NCI-H69 (cell line): ENCODE measurements at places on chromosomes 1 and 21.

DNA sequence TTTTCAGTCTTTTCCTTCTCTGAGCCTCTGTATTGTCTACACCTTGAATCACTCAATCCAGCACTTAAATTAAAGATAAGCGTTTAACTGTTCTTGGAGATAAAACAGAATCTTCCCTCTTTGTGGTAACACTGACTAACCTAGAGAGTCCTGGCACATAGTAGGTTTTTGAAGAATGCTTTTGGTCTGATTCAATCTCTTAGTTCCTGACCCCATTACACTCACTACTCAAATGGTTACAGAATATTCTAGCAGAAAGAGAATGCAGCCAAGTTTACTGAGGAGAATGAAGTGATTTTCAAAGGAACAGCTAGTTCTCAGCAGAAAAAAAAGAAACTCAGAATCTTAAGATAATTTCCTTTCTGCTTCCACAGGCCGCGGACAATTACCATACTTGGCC is 309.2 kb upstream of the PRMT6 start:
- no peak for DNase-seq

DNA sequence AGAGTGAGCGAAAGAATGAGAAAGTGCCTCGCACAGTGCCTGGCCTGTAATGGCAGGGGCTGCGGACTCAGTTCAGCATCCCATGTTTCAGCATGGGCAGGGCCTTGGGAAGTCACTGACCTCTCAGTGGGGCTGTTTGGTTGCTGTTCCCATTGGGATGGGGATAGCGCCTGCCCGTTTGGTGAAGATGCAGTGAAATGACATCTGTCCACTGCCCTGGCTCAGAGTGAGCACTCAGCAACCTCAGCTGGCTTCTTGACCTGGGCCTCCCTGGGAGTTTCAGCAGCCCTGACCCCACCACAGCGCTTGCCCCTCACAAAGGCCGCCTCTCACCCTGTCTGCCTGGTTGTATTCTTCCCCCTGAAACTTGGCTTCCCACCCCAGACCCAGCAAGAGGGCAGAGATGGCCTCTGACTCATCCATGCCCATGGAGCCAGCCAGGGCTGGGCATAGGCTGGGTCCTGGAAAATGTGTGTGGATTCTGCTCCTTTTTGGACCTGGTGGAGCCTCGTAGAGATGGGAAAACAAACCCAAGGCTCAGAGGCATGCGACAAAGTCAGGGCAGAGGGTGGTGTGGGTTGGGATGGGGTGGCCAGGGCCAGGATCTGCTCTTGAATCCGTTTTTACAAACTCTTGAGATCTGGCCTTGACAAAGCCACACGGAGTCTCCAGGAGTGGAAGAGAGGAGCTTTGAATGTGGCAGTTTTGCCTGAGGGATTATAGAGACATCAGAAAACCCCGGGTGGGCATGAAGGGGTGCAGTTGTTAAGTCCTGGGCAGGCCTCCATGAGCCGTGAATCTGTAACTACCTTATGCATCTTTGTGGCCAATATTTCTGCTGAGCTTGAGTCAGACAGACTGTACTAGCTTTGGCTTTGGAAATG is 1.2 kb downstream of the XKR8 start:
- no peak for DNase-seq

DNA sequence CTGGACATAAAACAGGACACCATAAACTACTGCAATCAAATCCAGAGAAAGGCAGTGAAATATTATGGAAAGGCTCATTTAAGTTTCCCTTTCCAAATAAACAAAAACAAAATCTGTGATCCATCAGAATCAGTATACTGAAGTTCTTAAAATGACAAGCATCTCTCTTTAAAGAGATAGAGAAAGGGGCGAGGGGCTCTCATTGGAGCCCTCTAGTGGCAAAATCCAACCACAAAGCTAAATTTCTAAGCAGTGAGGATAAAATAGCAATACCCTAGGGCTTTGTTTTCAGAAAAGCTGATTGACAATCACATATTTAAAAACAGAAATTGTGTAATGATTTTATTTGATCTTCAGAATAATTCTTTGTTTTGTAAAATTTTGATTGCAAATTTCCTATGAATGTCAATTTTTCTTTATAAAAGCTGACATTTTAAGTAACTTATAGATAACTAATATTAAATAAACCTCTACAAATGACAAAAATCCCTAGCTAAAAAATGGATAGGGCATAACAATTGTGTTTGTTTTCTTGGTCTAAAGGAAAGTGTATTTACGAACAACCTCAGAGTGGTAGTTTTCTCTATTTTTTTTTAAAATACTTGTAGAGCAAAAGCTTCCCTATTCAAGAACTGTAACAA is 138.2 kb downstream of the COL24A1 start:
- peak; percentile 50 for DNase-seq

DNA sequence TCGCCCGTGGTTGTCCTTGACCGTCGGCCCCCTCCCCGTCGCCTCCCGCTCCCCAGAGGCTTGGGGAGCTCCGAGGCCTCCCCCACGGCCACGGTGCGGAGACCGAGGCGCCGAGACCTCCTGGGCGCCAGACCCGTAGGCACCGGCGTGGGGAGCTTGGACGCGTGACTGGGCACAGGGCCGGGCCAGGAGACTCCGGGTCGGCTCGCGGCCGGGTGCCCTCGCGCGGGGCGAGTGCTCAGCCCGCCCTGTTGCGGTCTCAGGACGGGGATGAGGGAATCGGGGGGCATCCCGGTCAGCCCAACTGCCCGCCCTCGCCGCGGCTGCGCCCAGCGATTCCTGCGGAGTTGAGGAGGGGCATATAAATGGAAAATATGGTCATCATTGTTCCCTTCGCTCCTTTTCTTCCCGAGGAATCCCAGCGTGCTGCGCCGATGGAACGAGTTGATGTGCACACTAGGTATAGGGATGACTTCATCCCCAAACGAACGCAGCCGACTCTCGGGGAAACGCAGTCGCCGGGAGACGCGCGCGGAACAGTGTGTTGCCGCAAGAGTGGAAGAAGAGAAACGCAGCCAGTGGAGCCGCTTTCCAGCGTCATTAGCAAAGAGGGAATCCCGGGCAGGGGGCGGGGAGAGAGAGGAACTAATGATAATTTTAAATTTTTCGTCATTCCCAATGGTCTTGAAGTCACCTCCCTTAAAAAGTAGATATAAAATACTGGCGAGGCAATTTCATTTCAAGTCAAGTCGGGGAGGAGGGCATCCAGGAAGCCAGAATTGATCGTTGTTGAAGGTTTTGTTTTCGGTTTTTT is 747 bp upstream of the ENAH start:
- peak; percentile 90 for DNase-seq

DNA sequence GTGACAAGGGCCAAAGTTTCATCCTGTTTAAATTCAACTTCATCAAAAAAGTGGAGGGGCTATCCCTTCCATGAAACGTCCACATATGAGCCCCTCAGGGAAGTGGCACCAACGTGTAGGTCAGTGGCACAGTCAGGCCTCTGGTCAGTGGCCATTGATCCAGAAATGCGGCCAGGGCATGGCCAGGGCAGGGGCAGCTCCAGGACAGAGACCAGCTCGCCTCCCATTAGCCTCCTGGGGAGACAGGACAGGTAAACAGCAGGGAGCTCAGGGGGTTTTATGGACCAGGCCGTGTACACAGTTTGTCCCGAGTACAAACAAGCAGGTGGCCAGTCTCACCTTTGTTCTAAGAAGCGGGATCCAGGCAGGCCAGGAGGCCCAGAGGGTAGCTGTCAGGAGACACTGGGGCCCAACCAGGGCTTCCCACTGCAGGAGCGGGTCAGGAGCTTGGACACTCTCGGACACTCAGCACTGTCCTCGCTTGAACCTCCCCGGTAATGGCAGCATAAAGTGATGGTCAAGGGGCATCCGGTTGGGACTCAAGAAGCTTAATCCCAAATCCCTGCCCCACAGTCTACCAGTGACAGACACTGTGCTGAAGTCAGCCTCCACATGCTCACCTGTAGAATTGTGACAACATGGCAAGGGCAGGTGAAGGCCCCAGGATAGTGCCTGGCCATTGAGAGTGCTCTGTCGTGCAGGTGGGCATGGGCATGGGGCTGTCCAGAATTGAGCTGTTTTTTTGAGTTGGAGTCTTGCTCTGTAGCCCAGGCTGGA is 144.1 kb upstream of the ERRFI1 start:
- peak; percentile 73 for DNase-seq

DNA sequence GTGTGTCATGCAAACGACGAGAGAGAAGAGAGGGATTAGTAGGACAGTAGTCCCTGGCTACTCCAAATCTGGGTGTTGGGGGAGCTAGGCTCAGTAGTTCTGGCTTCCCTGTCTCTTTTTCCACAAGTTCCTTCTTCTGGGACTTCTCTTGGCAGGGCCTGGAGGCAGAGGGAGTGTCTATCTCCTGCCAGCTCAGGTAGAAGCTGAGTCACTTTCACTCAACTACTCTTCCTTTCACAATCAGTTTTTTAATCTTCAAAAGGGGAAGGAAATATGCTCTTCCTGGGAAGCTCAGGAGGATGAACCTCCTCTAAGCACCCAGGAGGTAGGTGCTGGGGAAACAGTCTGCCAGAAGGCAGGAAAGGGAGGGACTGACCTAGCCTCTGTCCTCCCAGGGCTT is 35.2 kb upstream of the MAGOH start:
- DNase-seq: no peak

GRCh38 chr1:175376194-175376593 is 183.6 kb upstream of the KIAA0040 start:
- peak; percentile 51 for DNase-seq

GRCh38 chr1:245182028-245182427 is 27.2 kb downstream of the KIF26B start:
- DNase-seq: no peak

GRCh38 chr1:192485692-192486436 is 89.7 kb upstream of the RGS1 start:
- peak; percentile 5 for DNase-seq

DNA sequence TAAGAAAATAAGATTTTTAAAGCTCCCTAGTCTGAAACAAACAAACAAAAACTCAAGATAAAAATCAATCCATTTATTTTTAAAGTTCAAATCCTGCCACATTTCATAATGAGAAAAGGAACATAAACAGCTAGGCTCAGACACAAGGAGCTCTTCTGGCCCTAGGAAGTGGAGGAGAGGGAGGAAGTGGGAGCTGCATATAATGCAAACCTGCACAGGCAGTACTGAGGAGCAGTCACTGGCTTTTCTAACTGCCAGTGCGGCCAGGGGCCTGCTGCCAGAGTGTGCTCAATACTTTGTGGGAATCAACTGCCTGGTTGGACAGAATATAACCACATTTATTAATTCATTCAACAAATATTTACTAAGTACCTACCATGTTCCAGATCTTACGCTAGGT is 139.8 kb upstream of the SPATA6 start:
- peak; percentile 26 for DNase-seq

- no peak for DNase-seq
Observed at GRCh38 chr21:31503939-31504338, 155.6 kb upstream of the SOD1 start.

GRCh38 chr1:1630965-1631781 is 800 bp upstream of the MMP23B start:
- DNase-seq: peak; percentile 37

- no peak for DNase-seq
Observed at GRCh38 chr1:96508233-96508632, 213.4 kb upstream of the PTBP2 start.

DNA sequence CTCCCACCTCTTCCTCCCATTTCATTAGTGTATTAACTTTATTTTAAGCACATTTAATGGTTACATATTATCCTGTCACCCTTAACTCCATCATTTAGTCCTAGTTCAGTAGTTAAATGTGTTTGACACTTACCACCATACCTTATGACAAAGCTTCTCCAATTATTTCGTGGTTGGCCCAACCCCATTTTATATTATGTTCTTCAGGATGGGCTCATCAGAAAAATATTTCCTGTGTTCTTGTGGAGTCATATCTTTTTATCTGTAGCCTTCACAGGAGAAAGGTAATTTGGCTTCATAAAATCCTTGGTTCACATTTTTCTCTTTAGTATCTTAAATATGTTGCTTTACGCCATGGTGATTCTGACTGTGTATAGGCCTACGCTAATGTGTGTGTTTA is 142.3 kb upstream of the COL6A1 start:
- DNase-seq: no peak

- DNase-seq: no peak
Observed at GRCh38 chr1:7047866-7048265, 262.6 kb downstream of the CAMTA1 start.

- no peak for DNase-seq
Observed at GRCh38 chr1:77557053-77557452, 125.4 kb downstream of the ZZZ3 start.

DNA sequence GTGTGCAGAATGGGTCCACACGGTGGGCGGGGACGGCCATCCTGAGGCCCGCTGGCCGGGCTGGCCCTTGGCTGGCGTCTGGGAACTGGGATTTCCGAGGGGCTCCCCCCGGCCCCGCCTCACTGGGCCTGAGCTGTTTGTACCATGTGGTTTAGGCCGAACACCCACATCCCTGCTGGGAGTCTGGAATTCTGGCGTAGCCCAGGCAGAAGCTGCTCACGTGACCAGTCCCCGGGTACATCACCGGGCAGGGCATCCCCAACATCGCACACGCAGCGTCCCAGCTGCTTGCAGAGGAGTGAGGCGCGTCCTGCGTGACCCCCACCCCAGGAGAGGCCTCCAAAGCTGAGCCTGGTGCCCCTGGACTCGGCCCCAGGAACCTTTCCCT is 2.1 kb downstream of the KRTAP10-7 start:
- no peak for DNase-seq

GRCh38 chr1:207890136-207890738 is 20.7 kb downstream of the CD34 start:
- no peak for DNase-seq

DNA sequence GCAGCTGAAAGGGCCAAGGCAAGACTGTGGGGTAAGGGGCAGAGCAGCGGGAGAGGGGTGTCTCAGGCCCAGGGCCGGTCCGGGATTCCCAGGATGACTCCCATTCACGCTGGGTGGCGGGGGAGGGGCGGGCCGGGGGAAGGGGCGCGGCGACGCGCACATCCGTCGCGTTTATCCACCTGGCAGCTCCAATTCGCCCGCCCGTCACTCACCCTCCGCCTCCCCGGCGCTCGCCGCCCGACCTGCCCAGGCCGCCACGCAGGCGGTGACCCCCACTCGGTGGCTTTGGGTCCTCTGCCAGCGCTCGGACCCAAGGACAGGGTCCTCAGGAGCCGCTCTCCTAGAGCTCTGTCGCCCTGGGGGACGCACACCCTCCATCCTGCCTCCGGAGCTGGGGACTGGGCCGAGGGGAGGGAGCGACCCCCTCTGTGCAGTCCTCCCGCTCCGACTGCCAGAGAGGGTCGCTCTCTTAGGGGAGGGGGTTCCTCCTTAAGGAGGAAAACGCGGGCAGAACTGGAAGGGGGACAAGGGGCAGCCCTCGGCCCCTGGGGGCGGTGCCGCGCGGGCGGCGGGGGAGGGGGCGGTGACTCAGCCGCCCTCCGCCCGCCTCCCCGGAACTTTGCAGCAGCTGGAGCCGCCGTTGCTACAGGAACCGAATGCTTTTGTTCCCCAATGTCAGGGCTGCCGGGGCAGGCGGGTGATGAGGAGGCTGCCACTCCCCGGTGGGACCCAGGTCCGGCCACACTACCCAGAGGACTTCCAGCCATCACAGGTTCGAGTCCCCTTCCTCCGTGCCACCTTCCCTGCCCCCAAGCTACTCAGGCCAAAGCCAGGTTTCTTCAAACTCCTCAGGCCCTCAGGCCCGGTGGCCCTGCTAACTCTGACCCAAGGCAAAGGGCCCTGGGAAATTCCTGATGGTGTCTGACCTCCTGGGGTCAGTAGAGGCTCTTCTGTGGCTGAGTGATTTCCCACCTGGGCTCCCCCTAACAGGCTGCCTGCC is 3.4 kb downstream of the ADGRB2 start:
- DNase-seq: peak; percentile 83
